ENCODE measurements at places on chromosomes 16 and 17.

GRCh38 chr16:86545954-86546637 is 8.9 kb downstream of the MTHFSD start:
- no peak for DNase-seq

GRCh38 chr17:37088459-37088858 is 139.7 kb downstream of the AATF start:
- no peak for DNase-seq

- no peak for DNase-seq
Observed at GRCh38 chr17:58611331-58611730, 80.5 kb downstream of the TEX14 start.

DNA sequence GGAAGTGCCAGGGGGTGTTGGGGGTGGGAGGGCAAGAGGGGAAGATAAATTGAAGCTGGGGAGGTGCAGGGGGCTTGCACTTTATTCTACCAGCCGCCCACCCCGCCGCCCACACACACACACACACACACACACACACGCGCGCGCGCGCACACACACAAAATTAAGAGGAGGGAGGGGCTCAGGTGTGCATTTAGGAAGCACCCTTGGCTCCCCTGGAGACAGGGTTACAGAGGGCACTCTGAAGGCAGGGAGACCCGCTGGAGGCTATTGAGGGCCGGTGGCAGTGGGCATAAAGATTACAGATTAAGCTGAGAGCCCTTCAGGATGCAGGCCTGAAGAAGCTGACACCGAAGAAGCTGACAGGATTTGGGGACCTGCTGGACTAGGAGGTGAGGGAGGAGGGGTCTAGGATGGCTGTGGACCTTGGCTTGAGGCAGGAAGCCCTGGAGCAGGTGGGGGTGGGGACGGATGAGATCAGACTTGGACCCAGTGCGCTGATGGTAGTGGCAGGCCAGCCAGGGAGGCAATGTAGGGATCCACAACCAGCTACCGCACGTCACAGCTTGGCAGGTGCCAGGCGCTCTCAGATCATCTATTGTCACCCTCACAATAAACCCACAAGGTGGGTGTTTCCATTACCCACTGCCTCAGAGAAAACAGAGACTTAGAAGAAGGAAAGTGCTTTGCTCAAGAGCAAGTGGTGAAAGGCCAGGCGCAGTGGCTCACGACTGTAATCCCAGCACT is 772 bp upstream of the SAMD14 start:
- DNase-seq, result peak; percentile 24

DNA sequence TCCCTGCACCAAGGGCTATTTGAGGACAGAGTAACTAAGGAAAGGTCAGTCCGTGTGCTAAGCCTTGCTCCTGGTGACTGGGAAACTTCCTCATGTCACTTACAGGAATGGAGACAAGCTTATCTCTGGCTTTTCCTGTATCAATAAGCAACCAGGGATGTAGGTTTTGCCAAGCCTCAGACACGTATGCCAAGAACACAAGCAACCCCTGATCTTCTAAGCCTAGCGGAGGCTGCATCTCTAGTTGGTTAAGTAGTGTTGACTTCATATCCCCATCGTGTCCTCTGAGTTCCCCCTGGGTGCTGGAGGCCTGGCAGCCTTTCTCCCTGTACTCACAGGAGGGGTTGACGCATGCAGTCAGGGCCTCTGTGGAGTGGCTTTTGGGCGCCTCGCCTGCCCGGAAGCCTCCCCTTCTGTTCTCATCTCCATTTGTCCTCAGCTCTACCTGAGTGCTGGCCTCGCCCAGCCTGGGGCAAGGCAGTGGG is 1.4 kb upstream of the C1QTNF1 start:
- no peak for DNase-seq

GRCh38 chr16:11632455-11632939 is 35.8 kb upstream of the SNN start:
- no peak for DNase-seq

DNA sequence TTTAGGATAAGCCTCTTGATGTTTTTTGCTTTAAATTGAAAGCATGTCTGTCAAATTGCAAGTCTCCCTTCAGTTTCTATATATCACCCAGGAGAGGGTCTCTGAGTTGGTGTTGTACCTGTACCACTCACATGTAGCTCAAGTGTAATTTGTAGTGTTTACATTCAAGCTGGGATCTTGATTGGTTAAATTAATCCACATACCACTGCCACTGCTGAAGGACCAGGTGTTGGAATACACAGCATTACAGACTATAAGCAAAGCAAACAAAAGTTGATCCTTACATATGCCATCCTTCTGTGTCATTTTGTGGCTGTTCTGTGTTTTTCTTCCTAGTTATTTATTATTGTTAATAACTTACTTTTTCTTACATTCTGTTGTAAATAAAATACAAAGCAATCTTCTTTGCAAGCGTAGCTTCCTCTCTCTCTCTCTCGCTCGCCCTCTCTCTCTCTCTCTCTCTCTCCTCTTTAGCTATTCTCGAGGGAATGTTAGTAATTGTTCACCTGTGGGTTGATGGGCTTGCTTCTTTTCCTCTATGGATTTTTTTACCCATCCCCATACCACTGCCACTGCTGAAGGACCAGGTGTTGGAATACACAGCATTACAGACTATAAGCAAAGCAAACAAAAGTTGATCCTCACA is 20.8 kb upstream of the NOL11 start:
- no peak for DNase-seq

- DNase-seq, result no peak
Observed at GRCh38 chr17:82384730-82385481, 13.3 kb downstream of the UTS2R start.

DNA sequence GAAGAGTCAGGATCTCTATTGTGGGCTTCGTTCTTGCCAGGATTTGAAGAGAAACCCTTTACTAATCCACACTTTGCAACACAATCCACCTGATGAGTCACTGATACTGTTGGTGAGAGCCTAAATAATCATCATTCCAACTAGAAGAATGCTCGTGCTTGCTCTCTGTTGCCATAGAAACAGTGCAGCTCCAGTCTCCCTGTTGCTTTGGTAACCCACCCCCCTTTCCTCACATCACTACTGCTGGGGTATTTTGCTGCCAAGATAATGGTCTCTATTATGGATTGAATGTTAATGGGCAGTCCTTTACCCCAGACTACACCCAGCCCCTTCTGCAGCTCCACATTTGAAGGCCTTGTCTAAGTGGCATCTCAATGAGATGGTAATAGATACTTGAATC is 190.4 kb downstream of the ABCC12 start:
- no peak for DNase-seq

- no peak for DNase-seq
Observed at GRCh38 chr16:49849037-49849753, 6.7 kb downstream of the ZNF423 start.

DNA sequence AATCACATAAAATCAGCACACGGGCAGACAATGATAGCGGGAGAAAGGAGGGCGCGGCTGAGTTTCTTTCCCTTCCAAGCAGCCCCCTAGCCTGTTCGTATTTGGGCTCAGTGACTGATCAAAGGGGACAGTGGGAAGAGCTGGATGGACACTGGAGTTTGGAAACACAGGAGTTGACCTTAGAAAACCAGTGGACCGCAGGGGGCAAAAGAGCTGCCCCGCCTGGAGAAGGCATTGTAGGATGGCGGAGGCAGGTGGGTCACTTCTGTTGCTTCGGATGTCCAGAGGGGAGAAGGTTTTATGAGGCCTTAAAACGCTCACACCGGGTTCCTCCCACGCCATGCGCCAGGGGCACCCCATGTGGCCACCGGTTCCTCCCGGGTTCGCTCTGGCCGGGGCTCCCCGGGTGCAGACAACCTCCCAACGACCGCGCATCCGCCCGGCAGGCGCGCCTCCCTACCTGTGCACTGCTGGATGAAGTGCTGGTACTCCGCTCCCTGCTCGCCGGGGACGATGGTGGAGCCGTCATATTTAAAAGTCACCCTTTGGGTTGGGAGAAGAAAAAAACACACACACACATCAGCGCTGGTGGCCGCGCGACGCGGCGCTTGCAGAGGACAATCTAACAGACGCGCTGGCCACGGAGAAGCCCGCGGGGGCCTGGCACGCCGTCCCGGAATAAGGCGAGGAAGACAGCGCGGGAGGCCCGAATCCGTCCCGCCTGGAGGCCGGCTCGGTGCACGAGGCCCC is 662 bp downstream of the COTL1 start:
- DNase-seq, result peak; percentile 57

DNA sequence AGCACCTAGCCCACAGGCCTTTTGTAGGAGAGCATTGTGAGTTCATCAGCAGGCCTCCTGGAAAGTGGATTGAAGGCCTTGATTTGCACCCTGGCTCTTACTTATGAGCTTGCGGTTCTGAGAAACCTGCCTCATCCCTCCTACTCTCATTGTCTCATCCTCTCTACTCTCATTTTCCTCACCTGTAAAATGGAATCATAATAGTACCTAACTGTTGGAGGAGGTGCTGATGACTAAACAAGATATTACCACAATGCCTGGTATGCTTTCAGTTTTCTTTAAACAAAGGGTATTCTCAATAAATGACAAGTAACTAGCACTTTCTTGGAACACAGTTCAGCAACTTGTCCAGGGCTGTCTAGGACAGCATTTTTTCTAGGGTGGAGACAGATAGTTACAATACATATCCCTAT is 243.1 kb upstream of the MAF start:
- DNase-seq, result no peak

- DNase-seq, result no peak
Observed at GRCh38 chr17:18041776-18042175, 2.6 kb downstream of the GID4 start.

- DNase-seq, result no peak
Observed at GRCh38 chr17:10295728-10296343, 77.0 kb downstream of the MYH13 start.

DNA sequence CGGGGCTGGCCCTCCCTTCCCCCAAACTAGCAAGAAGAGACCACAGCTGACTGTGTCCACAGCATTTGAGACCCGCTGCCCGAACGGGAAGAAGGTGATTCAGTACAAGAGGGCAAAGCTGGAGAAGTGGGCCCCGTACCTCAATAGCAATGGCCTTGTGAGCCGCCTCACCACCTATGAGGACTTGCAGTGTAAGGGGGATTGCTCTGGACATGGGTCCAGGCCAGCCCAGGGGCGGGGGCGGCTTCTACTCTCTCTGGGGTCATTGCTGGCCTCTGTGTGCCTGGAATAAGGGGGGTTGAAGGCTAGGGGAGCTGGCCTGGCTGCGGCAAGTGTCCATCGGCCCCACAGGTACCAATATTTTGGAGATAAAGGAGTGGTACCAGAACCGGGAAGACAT is 12.9 kb upstream of the KATNB1 start:
- no peak for DNase-seq

GRCh38 chr16:1859650-1860049 is 12.3 kb downstream of the MEIOB start:
- no peak for DNase-seq

- no peak for DNase-seq
Observed at GRCh38 chr16:73427164-73427563, 379.2 kb upstream of the ZFHX3 start.

DNA sequence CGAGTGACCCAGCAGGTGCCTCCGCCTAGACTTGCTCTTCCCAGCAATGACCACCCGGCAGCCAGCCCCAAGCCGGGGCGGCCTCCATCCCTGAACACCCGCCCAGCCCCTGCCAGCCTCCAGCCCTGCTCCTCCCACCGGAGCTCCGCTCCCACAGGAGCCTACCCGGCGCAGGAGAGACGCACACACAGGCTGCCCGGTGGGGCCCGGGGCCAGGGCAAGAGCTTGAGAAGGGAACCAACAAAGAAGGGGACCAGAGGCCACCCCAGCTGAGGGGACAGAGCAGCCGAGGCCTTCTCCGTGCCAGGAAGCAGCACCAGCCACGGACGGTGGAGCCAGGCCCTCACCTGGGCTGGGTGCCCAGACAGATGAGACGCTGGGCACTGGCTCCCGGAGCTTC is 13.8 kb downstream of the PKD1 start:
- no peak for DNase-seq

DNA sequence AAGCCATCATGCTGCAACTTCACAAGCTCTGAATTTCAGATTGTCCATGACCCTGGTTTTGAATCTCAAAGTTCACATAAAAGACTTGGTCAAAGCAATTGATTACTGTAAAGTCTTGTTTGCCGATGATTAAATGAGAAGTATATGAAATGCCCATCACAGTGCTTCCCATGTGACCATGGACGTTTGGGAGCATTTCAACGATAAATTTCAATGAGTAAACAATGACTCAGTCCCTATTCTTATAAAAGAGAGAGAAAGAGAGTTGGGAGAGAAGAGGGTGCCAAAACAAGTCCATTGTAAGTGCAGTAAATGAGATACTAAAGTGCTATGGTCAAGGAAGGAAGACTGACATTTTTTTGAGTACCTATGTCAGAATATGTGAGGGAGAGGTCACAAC is 276.9 kb downstream of the SOX9 start:
- no peak for DNase-seq

Measured in activated naive CD4-positive, alpha-beta T cell treated with anti-CD3 and anti-CD28 coated beads, Interleukin-2, amount 50 U/mL, for 16 hours (primary cell).